ENCODE measurements at places on chromosomes 2 and 18. TPM values are rescaled to one million over a fixed set of nuclear protein-coding genes. Genes with fewer than 3 reads are reported as not detected.

The HOXD1 gene
- polyA plus RNA-seq, result not detected

The CNRIP1 gene
- polyA plus RNA-seq, result 58.7 TPM

The SESTD1 gene
- polyA plus RNA-seq, result 186 TPM

The FAM237A gene
- polyA plus RNA-seq, result 7.1 TPM

The LIMS4 gene
- not detected for polyA plus RNA-seq

The MAPRE2 gene
- polyA plus RNA-seq, result 160 TPM

The ANKRD30B gene
- polyA plus RNA-seq, result 2.1 TPM

The IL37 gene
- polyA plus RNA-seq, result not detected

The UCN gene
- polyA plus RNA-seq, result 0.43 TPM

The NOL4 gene
- polyA plus RNA-seq, result 12.3 TPM

The PLEK gene
- 0.19 TPM for polyA plus RNA-seq
